ENCODE measurements at places on chromosomes 2 and 18.

DNA sequence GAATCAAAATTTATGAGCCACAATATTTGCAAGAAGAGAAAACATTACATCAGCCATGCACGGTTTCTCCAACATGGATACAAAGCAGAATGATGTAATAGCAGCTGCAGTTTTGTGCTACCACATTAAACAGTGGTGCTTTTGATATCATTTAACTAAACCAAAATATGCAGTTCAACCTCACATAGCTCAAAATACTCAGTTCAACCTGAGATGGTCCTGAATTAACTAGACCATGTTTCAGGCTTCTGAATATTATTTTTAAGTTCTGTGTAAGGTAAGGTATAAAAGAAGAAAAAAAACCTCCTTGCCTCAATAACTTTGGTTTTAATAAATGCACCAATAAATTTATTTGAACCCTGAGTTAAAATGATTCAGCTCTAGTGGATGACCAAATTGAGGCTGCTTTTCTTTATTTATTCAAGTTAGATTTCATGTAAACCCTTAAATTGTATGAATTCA, 18.8 kb upstream of the TSPYL6 start:
- no peak for DNase-seq

GRCh38 chr2:106232638-106233349, 38.7 kb upstream of the UXS1 start:
- no peak for DNase-seq

- DNase-seq: no peak
Observed at GRCh38 chr2:23713351-23713750, 213.6 kb downstream of the ATAD2B start.

DNA sequence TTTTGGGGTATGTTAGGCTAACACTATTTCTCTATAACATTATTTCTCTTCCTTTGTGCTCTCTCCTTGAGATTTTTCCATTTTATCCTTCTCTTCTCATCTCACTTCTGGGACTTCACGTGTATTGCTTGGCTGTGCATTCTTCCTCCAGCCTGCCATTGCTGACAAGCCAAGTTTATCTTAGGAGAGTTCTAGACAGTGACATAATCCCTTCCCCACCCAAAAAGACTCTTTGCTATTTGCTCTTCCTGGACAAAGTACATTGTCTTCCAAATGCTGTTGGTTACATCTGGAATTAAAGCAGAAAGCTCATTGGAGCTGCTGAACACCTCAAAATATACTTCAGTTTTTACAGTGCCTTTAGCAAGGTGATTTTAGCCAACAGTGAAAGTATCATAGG, 8.9 kb downstream of the TSPYL6 start:
- DNase-seq: no peak

GRCh38 chr18:6219116-6219717, 195.5 kb downstream of the L3MBTL4 start:
- no peak for DNase-seq

GRCh38 chr2:43832457-43832856, 6.2 kb downstream of the ABCG5 start:
- no peak for DNase-seq

DNA sequence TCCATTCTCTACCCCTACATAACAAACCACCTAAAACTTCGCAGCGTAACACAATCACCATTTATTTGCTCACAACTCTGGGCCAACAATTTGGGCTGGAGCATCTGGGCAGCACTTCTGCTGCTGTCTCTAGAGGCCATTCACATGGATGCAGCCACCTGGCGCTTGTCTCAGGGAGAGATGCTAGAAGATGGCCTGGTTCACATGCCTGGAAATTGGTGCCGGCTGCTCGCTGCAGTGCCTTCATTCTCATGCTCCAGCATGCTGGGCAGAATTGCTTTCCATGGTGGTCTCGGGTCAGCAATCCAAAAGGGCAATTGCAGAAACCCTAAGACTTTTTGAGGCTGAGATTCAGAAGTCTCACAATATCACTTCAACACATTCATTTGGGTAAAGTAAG, 157.4 kb downstream of the SUCLG1 start:
- DNase-seq: no peak

DNA sequence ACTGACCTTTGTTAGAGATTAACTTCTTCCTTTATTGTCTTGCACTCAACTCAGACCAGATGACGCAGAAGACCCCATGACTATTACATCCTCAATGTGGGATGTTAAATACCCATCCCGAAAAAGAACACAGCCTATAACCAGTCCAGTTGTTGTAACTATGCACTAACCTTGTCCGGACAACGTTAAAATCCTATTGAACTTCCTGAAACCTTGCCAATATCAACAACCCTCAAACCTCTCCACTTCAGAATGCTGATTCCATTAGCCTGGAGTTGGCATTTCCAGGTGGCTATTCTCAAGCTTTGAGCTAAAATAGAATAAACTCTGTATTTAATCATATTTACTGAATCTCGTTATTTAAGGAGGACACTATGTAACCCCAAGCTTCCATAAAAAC, 13.6 kb downstream of the NMS start:
- DNase-seq: no peak

- no peak for DNase-seq
Observed at GRCh38 chr2:164771897-164772296, 69.7 kb downstream of the COBLL1 start.

DNA sequence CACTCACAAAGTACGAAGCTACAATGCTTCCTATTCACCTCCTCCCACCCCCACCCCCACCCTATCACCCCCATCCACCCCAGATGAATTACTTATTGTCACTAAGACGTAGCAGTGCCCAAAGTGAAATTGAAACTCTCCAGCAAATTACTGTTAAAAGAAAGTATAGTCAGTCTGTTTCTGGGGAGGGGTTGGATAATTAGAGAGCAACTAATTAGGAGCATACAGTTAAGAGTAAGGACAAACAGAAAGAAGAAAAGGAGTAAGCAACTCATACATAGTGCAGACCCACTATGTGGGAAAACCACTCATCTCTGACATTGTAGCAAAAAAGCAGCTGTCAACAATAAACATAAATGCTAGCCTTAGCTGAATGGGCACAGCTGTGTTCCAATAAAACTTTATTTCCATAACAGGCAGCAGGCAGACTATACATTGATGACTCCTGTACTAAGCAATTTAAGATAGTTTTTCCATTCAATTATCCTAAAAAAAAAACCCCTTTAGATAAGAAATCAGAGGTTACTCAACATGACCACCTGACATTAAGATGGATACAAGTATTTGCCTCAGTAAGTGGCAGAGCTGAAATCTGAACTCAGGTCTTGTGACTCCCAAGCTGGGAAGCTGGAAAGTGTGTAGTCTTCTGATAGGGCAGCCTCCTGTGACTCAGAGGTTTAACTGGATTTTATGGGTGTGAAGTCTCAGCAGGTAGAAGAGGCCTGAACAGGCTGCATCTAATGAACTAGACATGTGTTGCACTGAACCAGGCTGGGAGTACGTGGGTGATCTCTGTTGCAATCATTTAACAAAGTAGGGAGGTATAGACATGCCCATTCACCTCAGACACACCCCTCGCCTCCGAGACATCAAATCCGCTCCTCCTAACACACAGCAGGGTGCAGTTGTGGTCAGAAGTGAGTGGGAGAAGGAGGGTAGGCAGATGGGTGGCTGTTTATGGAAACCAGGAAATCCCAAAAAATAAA, 171.8 kb upstream of the KLF7 start:
- peak; percentile 100 for DNase-seq

DNA sequence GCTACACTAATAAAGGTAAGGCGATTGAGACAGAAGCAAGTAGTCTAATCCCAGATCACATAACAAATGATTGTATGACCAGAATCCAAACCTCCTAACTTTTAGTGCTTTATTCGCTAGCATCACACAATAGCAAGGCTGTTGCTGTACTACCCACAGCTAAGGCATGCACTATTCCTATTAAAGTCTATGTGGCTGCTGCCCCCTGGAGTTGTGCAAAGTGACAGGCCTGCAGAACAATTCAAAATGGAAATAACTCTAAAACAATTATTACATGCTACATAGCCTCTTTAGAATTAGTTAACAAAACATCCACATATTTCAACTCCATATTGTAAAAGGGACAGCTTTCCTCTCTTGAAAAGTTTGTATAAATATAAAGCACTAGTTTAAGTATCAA, 6.0 kb downstream of the ERBB4 start:
- DNase-seq: no peak

DNA sequence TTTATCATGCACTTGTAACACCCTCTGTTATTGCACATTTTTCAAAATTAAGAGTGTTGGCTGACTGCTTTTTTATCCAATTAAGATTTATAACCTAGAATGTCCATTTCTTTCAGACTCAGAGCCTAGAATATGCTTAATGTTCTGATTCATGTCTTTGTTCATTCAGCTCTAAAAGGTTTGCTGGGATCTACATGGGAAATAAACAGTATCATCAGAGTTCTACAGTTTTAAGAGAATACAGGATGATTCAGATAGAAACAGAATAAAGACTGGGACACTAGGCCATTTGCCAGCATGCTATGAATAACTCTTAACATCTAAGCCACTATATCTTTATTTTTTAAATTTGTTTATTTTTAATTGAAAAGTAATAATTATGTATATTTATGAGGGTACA, 713.7 kb upstream of the CHAC2 start:
- no peak for DNase-seq

DNA sequence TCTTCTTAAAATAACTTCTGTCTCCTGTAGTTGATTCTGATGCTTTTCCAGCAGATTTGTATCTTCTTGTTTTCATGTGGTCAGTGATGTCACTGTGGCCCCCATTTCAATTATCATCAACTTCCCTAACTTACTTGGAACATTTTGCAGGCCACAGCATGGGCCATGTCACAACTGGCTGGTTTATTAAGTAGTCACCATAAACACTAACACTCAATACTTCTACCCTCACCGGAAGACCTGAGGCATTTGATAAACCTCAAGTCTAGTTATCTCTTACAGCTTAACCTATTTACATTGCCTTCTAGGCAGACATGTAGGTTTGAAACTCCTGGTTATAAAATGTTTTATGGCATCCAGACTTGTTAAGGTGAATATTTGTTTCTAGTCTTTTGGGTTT, 37.4 kb upstream of the PROKR1 start:
- no peak for DNase-seq

DNA sequence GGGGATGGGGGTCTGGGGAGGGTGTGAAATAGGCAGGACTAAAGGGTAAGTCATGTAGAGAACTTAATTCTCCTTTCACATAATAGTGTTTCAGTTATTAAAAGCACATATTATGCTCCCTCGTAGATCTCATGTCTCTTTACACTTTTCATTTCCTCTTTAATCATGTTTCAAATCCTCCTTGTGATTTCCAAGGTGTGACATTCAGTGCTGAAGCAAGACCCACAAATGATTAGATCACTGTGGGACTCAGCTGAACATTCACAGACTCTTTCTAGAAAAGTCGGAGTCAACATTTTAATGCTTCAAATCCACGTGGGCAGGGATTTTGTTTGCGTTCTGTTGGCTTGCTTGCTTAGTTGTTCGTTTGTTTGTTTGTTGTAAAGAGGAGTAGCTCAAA, 34.7 kb upstream of the CALCRL start:
- no peak for DNase-seq

DNA sequence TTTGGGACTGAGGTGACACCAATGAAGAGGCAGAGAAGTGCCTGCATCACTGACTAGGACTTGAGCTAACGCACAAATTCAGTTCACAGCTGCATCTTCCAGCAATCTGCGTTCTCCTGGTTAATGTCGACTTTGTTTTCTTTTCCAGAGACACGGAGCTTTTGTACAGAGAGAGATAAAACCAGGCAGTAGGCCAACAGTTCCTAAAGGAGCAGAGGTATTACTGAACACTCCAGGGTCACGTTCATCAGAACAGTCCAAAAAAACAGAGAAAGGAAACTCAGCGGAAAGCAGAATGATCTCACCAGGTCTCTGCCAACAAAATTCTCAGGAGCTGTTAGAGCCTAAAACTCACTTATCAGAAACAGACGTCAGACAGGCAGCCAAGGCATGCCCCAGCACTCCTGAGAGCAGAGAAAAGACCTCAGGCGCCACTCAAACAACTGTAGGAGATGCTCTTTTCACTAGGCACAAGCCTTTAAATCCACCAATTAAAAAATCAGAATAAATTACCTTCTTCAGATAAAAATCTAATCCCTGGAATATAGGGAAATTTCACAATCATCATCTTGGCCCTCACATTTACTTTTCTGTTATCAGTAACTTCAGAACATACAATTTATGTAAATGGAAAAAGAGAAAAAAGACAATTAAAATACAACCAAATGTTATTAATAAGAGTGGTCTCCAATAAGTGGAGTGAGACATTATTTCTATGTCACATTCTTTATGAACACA, 95.9 kb upstream of the SPTBN1 start:
- no peak for DNase-seq

DNA sequence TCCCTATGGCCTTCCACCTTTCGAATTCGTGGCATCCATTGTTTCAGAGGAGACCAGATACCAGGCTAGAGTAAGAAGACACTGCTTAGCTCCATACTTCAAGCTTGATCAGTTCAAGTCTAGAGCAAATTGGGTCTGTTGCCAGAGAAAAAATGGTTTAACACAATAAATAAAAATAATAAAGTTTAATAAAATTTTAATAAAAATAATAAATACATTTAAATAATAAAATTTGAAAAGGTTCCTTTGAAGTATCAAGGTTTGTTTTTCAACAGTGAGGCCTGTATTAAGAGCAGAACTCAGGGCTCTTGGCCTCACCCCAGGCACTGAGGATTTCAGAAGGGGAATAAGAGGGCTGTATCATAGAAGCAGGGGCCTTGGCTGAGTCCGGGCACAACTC, 105.6 kb upstream of the REV1 start:
- no peak for DNase-seq

DNA sequence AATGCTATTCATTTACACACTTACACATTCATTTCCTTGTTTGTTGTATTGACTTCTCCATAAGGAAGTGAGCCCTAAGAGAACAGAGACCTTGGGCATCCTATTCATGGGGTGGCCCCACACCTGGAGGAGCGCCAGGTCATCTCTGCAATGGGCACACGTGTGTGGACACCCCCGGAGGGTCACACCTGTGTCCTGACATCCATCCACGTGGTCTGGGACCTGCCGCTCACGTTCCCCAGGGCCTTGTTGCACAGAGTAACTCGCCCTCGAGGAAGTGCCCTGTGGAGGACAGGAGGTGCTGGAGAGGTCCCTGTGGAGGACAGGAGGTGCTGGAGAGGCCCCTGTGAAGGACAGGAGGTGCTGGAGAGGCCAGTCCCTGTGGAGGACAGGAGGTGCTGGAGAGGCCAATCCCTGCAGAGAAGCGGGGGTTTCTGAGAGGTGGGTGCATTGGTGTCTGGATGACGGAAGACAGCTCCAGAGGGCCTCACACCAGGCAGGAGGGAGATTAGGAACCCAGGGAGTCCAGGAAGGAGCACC, 73.2 kb upstream of the GPC1 start:
- no peak for DNase-seq

Measured in keratinocyte (primary cell).